GM23338 (cell line): ENCODE measurements at places on chromosomes 5 and 9. TPM values are rescaled to one million over a fixed set of nuclear protein-coding genes. Genes with fewer than 3 reads are reported as not detected.

ADAMTSL1 gene
- total RNA-seq: 2.0 and 5.0 TPM in 2 replicates

KCNIP1 gene
- total RNA-seq: 0.31 and 3.0 TPM in 2 replicates

LCN2 gene
- 0.27 TPM in 1 of 2 replicates, not detected in the other for total RNA-seq

LRRC70 gene
- total RNA-seq: 1.7 and 2.7 TPM in 2 replicates

PDE6A gene
- total RNA-seq: not detected in 2 replicates

SPATA31D4 gene
- not detected in 2 replicates for total RNA-seq

SGTB gene
- 12.5 and 14.8 TPM in 2 replicates for total RNA-seq

MRPL36 gene
- 47.5 and 79.9 TPM in 2 replicates for total RNA-seq

DNA sequence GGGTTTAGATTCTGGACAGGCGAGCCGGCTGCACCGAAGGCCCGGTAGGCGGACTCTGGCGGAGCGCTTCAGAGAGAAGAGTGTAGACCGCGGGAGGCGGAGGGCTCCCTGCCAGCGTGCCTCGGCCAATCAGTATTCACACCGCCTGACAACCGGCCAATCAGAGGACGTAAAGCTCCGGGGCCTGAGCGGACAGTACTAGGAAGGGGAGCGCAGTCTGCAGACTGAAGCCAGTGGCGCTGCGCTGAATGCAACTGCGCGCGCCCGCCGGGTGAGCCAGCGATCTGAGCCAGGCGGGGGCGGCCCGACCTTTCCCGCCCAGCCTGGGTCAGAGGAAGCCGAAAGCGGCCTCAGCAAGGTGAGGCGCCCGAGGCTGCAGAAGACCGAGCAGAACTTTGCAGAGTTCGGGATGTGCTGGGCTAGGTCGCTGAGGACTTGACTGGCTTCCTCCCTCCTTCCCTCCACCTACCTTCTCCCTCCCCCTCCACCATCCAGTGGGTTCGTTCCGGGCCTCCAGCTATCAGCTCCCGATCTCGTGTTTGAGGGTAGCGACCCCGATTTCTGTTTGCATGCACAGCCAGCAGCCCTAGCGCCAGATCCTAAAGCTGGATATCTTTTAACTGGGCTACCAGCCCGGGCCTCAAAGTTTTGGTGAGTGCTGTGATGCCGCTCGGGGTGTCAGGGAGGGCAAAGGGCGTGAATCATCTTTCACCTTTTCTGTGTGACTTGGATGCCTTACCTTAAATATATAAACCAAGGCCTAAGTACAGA lies at the start of gene DMRT2:
DMRT2 (plus strand) TSS at position 233 of the 771 bp plus-strand sequence. CDS start 1,257 bp downstream, outside the sequence.
- H3K36me3 ChIP-seq: no peaks in the 10 kb centered on the region
- peak; percentile 98 for DNase-seq
- H3K27ac ChIP-seq: no peak within 1 kb of the TSS
- H3K4me1 ChIP-seq: peaks cover 46% of the 10 kb centered on the region

- peaks cover 8% of the 10 kb centered on the region for H3K4me1 ChIP-seq
- no peak for DNase-seq
- H3K27me3 ChIP-seq: no peaks in the 10 kb centered on the region
- no peak overlapping the region for H3K4me3 ChIP-seq
- no peak overlapping the region for H3K27ac ChIP-seq
These were observed 46.6 kb upstream of the C5orf58 start for GRCh38 chr5:170186156-170186555.

DNA sequence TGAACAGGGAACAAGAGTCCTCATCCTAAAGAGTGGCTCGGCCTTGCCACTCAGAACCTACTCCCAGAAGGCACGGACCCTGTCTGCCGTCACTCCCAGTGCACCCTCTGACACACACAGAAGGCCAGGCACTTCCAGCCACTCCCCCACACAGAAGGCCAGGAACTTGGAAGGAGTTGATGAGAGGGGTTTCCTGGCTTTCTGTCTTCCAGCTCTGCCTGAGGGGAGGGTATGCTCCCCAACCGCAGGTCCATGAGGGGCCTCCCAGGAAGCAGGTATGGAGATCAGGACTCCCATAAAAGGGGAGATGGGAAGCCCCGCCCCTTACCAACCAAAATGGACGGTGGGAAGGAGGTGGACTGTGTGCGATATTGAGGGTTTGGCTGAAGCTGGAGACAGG lies 247.6 kb upstream of the IRX4 start:
- no peak for DNase-seq
- H3K27me3 ChIP-seq: no peaks in the 10 kb centered on the region
- H3K4me3 ChIP-seq: no peak overlapping the region
- H3K36me3 ChIP-seq: no peaks in the 10 kb centered on the region
- H3K27ac ChIP-seq: no peak overlapping the region

DNA sequence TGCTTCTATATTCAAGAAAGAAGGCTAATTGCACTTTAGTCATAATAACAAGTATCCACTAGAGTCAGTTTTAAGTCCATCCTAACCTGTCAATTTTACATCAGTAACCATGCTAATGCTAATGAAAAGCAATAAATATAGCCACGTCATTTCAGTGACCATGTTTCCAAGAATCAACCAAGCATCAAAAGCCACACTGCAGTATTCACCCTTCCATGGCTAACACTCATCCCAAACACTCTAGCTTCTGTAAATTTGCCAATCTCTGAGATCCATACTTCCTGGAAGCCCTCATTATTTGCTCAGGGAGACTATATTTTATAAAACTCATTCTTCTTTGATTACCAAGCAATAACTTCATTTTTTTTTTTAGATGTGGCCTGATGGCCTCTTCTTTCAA lies 712.0 kb downstream of the CETN3 start:
- no peak overlapping the region for H3K27ac ChIP-seq
- no peak for DNase-seq
- no peak overlapping the region for H3K4me3 ChIP-seq
- H3K36me3 ChIP-seq: no peaks in the 10 kb centered on the region
- no peaks in the 10 kb centered on the region for H3K27me3 ChIP-seq
- H3K4me1 ChIP-seq: peaks cover 10% of the 10 kb centered on the region

DNA sequence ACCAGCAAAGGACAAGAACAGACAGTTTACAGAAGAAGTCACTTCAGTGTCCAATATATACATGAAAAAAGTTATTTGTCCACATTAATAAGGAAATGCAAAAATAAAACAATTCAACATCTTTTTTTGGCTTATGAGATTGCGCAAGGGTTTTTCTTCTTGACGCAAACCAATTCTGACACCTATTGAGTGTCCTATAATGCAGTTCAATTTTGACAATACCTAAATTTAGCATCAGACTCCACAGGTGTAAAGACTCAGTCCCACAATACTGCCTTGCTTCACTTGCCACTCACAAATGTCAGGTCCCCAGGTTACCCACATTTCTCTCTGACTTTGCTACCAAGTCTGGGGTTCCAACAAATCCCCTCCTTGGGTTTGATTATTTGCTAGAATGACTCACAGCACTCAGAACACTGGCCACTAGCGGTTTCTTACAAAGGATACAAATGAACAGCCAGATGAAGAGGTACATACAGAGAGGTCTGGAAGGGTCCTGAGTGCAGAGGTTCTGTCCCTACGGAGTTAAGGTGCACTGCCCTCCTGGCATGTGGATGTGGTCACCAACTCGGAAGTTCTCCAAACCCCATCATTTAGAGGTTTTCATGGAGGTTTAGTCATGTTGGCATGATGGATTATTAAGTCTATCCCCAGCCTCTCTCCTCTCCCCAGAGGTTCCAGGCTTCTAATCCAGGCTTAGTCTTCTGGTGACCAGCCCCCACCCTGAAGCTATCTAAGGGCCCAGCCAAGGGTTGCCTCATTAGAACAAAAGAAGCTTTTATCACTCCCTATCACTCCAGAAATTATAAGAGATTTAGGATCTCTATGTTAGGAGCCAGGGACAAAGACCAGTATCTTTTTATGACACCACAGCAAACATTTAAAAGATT lies 27.0 kb upstream of the SLC22A5 start:
- no peak overlapping the region for H3K4me3 ChIP-seq
- H3K4me1 ChIP-seq: no peaks in the 10 kb centered on the region
- H3K27ac ChIP-seq: no peak overlapping the region
- no peak for DNase-seq
- H3K27me3 ChIP-seq: no peaks in the 10 kb centered on the region

- no peak overlapping the region for H3K4me3 ChIP-seq
- H3K27ac ChIP-seq: no peak overlapping the region
- H3K4me1 ChIP-seq: no peaks in the 10 kb centered on the region
- no peak for DNase-seq
- no peaks in the 10 kb centered on the region for H3K27me3 ChIP-seq
These were observed 619.1 kb downstream of the CCDC171 start for GRCh38 chr9:16171911-16172310.

DNA sequence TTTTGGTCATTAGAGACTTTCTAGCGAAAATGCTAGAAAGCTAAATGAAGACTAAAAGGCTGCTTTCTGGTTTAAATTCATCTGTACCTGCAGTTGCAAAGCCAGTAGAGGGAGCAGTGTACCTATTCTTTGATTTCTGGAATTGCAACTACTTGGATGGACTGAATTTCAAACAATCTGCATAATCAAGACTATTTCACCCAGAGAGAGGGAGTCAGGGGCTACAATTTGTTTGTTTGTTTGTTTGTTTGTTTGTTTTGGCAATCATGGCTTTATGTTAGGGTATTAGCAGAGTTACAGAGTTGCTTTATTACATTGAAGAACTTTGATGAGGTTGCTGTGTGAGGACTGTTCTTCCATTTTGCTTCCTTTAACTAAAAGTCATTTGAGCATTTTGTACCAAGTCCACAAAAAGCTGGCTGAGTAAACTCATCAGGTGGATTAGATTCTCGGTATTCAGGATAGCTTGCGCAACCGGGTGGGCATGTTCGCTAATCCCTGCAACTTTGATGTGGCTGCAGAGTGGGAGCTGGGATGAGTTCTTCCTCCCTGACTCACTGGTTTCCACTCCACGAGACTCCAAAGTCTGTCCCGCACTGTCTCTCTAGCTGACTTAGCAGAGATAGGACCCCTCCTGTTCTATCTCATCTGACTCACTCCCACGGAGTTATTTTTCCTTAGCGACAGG lies 80.0 kb upstream of the TUT7 start:
- H3K4me3 ChIP-seq: no peak overlapping the region
- peak; percentile 78 for DNase-seq
- no peak overlapping the region for H3K27ac ChIP-seq
- H3K27me3 ChIP-seq: no peaks in the 10 kb centered on the region
- no peaks in the 10 kb centered on the region for H3K36me3 ChIP-seq

DNA sequence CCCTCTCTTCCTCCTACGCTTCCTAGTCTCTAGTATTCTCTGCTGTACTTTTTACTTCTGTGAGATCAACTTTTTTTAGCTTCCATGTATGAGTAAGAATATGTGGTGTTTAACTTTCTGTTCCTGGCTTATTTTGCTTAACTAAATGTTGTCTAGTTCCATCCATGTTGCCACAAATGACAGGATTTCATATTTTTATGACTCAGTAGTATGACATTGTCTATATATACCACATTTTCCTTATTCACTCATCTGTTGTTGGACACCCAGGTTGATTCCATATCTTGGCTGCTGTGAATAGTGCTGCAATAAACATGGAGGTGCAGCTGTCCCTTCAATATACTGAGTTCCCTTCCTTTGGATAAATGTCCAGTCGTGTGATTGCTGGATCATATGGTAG lies 34.8 kb downstream of the FGD3 start:
- no peak for DNase-seq
- H3K27me3 ChIP-seq: no peaks in the 10 kb centered on the region
- H3K27ac ChIP-seq: no peak overlapping the region
- no peak overlapping the region for H3K4me3 ChIP-seq
- H3K36me3 ChIP-seq: peaks cover 29% of the 10 kb centered on the region

DNA sequence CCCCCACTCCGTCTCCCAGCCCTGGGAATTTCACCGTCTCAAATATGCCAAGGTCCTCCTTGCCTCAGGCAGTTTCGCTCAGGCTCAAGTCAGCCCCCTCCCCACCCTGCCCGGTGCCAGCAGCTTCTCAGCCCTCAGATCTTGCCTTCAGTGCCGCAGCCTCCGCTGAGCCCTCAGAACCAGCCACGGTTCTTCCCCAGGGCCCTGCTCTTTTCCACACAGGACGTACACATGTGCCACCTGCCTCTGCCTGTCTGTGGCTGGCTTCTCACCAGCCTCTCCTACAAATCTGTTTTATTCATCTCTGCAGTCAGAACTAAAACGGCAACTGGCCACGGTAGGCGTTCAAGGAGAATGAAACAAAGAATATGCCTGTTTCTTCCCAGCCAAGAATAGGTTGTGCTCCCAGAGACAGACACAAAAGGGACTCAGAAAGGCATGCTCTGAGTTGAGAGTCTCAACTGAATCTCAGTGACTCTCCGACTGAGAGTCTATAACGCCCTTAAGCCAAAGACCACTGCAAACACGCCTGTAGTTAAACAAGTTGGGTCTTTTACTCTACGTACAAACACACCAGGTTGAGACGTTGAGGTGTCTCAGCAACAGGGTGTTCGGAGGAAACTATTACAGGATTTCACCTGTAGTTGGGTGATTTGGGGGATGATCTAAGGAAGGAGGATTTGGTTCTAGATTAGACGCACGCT lies 10.6 kb upstream of the GRIN1 start:
- peaks cover 21% of the 10 kb centered on the region for H3K27me3 ChIP-seq
- no peaks in the 10 kb centered on the region for H3K36me3 ChIP-seq
- H3K27ac ChIP-seq: no peak overlapping the region
- H3K4me3 ChIP-seq: peak overlapping the region; percentile 82
- DNase-seq: no peak
- H3K4me1 ChIP-seq: peaks cover 10% of the 10 kb centered on the region; the same call in 1 of the 2 replicates

GRCh38 chr5:62315376-62316175 lies 9.6 kb downstream of the KIF2A start:
- no peaks in the 10 kb centered on the region for H3K27me3 ChIP-seq
- 0 out of 2 replicates have a peak overlapping the region, but pooled peaks have one; percentile 24 for H3K27ac ChIP-seq
- DNase-seq: no peak
- H3K4me1 ChIP-seq: peaks cover 21% of the 10 kb centered on the region

GRCh38 chr5:74766418-74766848 lies 484 bp downstream of the GFM2 start:
- H3K27ac ChIP-seq: no peak overlapping the region; the same call in 1 of the 2 replicates
- H3K36me3 ChIP-seq: peaks cover 28% of the 10 kb centered on the region
- peak overlapping the region; percentile 99 for H3K4me3 ChIP-seq

DNA sequence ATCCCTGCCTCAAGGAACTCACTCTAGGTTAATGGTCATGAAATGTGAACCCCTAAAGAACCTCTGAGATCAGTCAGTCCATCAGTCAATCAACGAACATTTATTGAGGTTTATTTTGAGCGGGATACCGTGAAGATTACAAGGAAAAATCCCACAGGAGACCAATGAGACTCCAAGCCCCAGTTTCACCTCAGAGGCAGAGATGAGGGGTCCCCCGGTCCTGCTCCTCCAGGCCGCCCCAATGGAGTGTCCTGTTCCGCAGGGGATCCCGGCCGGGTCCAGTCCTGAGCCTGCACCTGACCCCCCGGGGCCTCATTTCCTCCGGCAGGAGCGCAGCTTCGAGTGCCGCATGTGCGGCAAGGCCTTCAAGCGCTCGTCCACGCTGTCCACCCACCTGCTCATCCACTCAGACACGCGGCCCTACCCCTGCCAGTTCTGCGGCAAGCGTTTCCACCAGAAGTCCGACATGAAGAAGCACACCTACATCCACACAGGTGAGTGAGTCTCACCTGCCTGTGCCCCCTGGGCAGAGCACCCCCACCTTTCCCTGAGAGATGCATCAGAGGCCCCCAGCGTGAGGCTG lies 11.0 kb downstream of the GFI1B start:
- no peak for DNase-seq
- H3K4me1 ChIP-seq: peaks cover 12% of the 10 kb centered on the region; the same call in 1 of the 2 replicates
- H3K27ac ChIP-seq: no peak overlapping the region
- no peaks in the 10 kb centered on the region for H3K36me3 ChIP-seq
- H3K4me3 ChIP-seq: no peak overlapping the region
